ENCODE measurements at places on chromosomes 2 and 18.

- ATAC-seq: no peak
These were observed 6.7 kb upstream of the ATG16L1 start for GRCh38 chr2:233244818-233245217.

DNA sequence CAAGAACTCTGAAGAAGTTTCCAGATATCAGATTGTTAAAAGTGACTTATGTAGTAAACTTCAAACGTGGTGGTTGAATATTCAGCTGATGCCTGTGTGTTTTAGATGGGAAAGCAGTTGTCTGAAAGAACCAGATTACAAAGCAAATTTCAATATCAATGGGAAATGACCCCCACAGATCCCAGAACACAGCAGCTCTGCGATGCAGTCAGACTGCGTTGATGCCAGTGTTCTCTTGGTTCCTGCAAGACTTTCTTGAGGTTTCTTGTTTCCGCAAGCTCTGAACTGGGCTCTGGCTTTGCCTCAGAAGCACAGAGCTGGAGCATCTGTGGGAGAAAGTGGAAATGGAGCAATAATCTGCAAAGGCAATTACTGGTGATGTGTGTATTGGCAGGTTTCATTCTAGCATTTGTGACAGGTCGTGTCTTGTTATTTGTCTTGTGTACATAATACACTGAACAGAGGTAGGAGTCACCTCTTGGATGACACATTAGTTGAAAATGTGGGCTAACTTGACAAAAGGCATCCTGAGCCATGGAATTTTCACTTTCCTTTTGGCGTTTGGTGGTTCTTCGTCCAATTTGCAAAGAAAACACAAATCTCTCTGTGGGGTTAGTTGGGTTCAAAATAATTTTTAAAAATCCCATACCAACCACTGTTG, 10.8 kb upstream of the LYPD6B start:
- no peak for ATAC-seq

- ATAC-seq: no peak
These were observed 59.2 kb downstream of the SERPINB8 start for GRCh38 chr18:64029096-64029495.

DNA sequence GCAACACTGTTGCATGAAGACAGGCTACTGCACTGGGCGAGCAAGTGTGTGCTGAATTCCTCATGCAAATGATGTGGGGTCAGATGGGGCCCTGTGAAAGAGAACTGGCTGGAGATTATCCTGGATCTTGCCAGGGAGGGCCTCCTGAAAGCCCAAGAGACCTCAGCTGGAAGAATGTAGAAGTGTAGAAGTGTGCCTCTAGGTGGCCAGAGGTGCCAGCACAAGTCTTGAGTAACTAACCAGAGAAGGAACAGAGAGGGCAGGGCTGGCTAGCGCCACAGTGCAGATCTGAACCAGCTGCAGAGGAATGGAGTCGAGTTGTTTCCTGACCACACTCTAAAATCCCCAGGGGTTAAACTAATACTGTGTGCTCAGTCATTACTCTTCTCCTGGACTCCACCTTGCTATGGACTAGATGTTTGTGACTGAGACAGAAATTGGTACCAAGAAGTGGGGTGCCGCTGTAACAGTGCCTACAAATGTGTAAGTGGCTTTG, 399.3 kb downstream of the LRATD1 start:
- peak; percentile 70 for ATAC-seq

DNA sequence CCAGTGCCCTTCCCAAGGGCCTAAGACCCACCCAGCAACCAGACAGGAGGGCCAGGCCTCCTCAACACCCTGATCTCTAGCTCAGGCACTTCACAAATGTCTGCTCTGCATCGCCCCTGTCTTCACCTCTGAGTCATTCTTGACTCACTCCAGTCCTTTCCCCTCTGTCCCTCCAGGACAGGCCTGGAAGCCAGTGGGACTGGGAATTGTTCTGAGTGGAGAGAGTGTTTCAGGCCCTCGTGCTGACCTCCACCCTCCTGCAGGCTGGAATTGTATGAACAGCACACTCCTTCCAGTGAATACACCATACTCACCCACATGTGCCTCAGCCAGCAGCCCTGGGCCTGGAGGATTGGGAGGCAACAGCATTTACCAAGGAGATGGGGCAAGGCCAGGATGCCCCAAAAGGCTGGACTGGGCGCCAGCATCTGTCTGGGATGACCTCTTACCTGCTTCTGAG, 304.2 kb downstream of the CYP26B1 start:
- ATAC-seq: no peak

DNA sequence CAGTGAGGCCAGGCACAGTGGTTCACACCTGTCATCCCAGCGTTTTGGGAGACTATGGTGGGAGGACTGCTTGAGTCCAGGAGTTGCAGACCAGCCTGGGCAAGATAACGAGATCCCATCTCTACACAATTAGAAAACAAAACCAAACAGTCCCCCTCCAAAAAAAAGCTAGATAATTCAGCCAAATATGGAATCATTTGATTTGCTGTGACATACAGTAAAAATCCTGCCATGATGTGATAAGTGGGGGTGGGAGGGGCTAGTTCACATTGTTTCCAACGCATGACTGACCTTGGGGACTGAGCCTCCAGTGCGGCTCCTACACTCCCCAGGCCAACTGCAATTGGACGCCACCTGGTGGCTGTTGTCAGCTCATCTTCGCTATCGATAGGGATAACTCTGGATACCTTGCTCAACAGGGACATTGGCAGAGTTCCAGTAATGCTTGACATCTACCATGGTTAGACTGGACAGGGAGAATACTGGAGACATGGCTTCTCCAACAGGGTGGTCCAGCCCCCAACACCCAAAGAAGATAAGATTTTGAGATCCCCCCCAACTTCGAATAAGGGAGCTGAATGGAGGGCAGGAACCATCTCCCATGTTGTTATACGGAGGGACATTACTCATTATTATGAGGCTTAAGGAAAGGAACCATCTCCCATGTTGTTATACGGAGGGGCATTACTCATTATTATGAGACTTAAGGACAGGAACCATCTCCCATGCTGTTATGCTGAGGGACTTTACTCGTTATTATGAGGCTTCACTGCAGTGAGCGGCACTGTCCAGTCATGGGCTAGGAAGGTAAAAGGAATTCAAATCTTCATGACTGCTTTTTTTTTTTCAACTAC, 135.9 kb downstream of the TGIF1 start:
- peak; percentile 76 for ATAC-seq

DNA sequence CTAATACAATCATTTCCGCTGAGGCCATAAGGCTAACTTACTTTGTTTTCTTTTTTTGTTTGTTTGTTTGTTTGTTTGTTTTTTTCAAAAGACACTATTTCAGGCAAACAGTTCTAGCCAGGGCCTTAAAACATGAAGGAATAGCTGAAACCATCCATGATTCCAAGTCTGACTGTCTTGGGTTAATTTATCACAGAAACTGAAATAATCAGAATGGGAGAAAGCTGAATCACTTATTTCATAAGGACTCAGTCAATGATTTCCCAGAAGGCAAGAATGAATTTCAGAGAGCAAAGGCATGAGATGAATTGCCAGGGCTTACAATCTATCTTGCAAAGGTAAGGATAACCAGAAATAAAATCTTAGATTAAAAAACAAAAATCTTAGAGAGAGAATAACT, 1315.1 kb downstream of the SUCLG1 start:
- ATAC-seq: no peak

DNA sequence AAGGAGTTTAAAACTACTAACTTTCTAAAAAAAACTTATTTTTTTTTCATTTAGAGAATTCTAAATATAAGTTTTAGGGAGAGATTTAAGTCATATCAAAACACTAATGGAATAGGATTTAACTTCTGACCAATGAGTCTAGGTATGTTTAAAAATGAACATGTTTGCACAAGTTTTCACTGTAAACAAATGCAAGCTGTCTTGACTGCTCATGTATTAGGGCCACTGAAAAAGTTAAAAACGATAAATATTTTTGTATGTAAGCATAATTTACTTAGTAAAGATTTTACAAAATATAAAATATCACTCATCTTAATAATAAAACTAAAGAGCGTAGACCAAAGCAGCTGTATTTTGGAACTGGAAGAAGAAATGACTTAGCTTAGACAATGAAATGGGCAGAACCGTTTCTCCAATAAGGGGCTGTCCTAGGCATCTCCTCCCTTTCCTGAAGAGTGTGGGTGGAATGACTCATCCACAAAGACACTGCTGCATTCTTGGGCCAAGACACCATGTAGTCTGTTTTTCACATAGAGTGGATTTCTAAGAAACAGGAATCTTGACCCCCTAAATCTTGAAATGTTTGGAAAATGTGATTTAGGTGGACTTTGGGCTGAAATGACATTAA, 118.8 kb downstream of the MEP1B start:
- no peak for ATAC-seq

DNA sequence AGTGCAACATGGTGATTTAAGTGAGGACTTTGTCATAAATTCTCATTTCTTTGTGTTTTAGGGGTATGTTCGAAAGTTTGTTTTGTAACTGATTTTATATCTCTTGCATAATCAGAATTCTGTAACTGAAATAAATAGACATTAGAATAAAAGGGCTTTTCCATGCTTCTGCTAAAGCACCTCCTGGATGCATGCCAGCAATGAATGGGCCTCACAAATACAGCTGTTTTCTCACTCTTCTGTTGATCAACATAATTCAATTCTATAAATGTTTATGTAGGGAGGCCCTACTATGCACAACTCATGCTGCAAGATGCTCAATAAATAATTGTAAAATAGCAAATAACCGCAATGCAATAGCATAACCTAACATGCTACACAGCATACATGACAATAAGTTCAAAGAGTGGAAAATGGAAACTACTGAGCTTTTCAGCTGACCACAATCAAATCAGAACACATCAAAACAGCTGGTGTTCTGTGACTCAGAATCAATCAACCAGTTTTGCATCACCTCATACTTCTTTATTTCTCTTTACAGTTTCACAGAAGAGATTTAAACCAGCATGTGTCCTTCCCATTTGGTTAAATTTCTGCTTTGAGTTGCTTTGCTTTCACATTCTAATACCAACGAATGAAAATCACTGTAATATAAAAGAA, 11.0 kb downstream of the CDH7 start:
- ATAC-seq: no peak

GRCh38 chr2:71948781-71949536, 198.7 kb downstream of the CYP26B1 start:
- ATAC-seq: no peak

GRCh38 chr2:113974727-113975126, 84.8 kb downstream of the ACTR3 start:
- no peak for ATAC-seq

DNA sequence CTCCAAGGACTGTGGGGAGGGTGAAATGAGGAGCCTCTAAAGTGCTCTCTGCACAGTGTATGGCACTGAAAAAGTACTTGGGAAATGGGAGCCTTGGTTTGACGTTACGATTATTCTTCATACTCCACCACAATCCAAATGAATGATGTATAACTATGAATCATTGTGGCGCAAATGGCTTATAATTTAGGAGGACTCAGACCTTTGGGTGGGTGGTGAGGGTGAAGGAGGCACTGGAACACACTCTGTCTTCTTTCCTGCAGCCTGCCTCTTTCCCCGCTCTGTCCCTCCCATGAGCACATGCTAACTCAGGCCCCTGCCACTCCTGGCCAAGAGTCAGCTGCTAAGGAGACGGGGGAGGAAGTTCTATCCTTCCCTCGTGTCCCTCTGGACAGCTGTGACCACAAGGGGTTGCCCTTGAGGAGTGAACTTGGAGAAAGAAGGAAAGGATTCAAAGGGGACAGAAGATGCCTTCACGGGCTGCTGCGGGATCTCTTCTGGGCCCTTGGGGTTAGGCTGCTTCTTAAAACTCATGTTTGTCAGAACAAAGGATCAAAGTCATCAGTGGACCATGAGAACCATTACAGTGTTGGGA, 36.5 kb downstream of the POLR1A start:
- ATAC-seq: no peak

GRCh38 chr2:75621228-75621627, 25.4 kb upstream of the MRPL19 start:
- ATAC-seq: no peak

DNA sequence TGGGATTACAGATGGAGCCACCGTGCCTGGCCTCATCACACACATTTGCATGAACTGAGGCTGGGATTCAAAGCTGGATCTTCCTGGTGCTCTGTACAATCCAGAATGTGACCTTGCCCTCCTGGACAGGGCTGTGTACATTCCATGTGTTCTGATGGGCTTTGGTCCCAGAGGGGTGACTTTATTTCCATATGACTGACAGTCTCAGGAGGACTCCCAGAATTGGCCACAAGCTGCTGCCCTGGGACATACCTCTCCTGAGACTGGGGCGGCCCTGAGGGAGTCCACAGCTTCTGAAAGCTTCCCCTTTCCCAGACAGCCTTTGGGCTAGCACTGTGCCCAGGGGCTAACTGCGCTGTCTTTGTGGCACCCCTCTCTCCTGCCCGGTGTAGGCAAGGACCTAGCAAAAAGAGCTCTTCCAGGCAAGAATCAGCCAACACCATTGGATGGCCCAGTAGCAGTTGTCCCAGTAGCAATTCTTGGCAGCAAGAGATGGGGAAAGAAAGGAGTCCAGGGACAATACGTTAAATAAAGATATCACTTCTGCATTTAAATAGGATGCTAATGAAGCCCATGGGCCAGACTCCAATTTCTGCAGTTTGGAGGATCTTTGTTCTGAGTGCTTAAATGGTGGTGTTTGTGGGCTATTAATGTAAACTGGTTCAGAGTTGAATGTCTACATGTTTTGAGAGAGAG, 26.4 kb upstream of the ZNF532 start:
- no peak for ATAC-seq

DNA sequence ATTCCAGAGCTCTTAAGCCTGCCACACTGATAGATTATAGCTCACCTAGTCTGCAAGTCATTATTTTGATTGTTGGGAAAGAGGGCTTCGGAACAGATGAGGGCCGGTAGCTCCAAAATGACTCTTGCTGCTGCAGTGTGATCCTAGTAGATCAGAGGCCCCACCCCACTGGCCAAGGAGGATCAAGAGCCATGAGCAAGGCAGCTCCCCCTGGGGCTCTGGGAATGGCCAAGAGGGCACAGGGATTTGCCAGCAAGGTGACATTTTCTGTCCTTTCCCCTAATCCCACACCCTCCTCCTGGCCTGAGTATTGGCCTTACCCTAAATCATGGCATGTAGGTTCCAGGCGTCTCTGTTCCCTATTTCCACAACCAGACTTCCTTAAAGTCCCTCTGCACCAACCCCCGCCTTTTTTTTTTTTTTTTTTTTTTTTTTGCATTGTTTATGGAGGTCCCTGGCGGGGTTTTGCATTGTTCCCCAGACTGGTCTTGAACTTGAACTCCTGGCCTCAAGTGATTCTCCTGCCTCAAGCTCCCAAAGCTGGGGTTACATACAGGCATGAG, 36.5 kb downstream of the EIF4E2 start:
- no peak for ATAC-seq

- ATAC-seq: peak; percentile 31
These were observed 365.4 kb upstream of the FSIP2 start for GRCh38 chr2:185373229-185373628.

All from stimulated activated memory B cell treated with anti-CD40 and anti-IgM and Interleukin-4, amounts not matched to agents 10 μg/mL and 1 μg/mL and 100 μg/mL, for 72 hours (primary cell).